NCI-H2029 treated with DMSO at 0.1 percent for 48 hours (cell line): ENCODE measurements at places on chromosomes 4 and X.

DNA sequence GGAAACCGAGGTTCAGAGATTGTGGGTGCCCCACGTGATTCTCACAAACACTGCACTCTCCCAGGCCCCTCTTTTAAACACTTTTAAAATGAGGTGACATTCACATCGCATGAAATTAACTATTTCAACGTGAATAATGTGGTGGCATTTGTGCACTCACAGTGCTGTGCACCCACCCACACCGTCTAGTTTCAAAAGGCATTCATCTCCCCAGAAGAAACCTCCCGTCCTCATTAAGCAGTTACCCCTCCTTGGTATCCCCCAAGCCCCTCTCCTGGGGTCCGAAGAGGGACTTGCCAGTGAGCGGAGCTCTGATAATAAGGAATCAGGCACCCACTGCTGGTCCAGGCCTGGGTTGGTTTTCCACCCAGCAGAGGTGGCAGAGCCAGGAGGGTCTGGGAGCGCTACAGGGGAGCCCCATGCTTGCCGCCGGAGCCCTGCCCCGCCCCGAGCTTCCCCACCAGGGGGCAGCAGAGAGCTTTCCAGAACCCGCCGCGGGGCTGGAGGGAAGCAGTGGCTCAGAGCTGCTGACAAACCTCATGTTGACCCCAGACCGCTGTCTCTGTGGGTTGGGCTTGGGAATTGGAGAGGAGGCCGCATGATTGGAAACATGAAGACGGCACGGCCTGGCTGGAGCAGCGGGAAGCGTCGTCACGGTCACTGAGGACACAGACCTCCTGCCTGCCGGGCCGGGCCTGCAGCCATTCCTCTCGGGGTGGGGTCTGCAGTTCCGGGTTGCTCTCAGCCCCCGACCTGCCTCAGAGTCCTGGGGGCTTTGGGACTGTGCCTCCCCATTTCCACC, 27.5 kb upstream of the HTRA3 start:
- DNase-seq, result no peak

DNA sequence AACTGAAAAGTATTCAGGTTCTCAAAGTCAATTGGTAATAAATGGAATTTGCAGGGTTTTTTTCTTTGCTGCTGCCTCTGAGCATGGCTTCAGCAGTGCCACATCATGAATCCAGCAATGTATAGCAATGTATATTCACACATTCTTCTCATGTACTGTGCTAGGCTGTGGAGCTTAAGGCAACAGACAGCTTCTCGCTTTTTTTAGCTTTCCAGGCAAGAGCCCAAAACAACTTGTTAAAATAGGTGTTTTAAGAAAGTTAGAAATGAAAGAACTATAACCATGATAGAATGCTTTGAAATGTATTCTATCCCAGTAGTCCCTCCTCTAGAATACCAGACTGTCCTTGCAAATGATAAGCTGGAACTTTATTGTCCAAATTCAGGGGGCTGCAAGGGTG, 30.4 kb downstream of the SMIM43 start:
- no peak for DNase-seq

- no peak for DNase-seq
Observed at GRCh38 chrX:111410590-111411078, 1.4 kb downstream of the DCX start.

GRCh38 chrX:39830414-39830813, 267.3 kb downstream of the BCOR start:
- DNase-seq, result no peak

DNA sequence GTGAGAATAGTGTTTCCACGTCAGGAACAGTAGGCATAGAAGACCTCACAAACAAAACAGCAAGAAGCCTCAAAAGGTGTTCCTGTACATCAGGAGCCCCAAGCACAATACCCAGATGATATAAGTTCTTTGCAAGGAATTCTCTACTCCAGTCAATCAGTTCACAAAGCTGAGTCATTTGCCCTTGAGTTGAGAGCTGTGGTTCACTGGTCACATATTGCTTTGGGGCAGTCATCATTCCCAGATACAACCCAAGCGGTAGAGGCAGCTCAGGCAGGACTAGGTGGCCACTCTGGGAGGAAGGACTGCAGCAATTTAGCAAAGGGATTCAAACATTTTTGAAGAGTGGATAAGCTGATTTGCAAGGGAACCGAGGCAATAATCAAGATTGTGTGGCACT, 551.5 kb upstream of the ZFP42 start:
- DNase-seq, result no peak

DNA sequence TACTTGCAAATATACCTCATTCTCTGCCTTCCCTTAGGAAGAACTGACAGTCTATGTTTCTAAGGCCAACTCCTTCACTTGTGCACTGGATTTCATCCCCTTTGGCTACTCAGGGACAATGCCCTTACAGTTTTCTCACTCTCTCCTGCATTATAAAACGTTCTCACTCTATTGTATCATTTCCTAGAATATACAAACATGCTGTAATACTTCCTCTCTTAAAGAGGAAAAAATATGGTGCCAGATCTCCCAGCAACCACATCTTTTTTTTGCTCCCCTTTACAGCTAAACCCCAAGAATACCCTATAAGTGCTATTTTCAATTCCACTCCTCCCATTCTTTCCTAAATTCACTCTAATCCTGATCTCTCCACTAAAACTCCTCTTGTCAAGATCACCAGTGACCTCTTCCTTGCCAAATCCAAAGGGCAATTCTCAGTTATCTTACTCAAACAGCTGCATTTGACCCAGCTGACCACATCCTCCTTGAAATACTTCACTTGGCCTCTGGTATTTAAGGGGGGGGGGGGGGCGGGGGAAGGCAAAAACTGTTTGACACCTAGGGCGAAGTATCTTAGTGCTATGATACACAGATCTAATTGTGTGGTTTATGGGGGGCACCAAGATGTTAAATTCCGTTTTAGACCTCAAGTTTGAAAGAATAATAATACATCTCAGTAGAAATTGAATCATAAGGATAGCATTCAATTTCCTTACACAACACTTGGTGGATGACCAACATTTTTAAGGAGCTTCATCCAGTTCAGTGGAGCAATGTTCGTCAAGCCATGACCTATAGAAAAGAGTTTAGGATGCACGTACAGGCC, 1.6 kb downstream of the RCHY1 start:
- no peak for DNase-seq

DNA sequence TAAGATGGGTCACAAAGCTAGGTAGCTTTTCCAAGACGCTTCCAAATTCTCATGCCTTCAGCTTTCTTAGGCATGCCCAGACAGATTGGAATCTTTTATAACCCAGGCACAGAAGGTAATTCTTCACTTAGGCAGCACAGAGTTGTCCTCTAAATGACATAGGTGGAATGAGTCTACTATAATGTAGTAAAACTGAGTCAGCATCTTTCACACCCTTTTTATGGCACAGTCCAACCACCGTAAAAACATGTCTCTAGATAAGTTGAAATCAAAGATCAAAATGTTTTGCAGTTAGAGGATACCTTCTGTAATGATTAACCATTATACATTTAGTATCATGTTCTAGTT, 128.4 kb upstream of the FAT1 start:
- no peak for DNase-seq
